ENCODE measurements at places on chromosomes 1 and 21.

- H3K27me3 ChIP-seq, result no peaks in the 10 kb centered on the region
- H3K36me3 ChIP-seq, result no peaks in the 10 kb centered on the region
- H3K27ac ChIP-seq, result no peak overlapping the region
- no peak for DNase-seq
Observed at GRCh38 chr1:6158181-6158580, 21.9 kb downstream of the CHD5 start.

GRCh38 chr1:30747033-30748008, 10.3 kb downstream of the LAPTM5 start:
- no peaks in the 10 kb centered on the region for H3K27me3 ChIP-seq
- peak overlapping the region; percentile 53 for H3K4me3 ChIP-seq
- DNase-seq, result no peak
- H3K36me3 ChIP-seq, result peaks cover 23% of the 10 kb centered on the region
- H3K4me1 ChIP-seq, result peaks cover 99% of the 10 kb centered on the region

GRCh38 chr1:67647036-67647798, 37.8 kb upstream of the GADD45A start:
- no peak overlapping the region for H3K4me3 ChIP-seq
- no peaks in the 10 kb centered on the region for H3K4me1 ChIP-seq
- DNase-seq, result no peak
- H3K27ac ChIP-seq, result no peak overlapping the region
- H3K27me3 ChIP-seq, result no peaks in the 10 kb centered on the region

DNA sequence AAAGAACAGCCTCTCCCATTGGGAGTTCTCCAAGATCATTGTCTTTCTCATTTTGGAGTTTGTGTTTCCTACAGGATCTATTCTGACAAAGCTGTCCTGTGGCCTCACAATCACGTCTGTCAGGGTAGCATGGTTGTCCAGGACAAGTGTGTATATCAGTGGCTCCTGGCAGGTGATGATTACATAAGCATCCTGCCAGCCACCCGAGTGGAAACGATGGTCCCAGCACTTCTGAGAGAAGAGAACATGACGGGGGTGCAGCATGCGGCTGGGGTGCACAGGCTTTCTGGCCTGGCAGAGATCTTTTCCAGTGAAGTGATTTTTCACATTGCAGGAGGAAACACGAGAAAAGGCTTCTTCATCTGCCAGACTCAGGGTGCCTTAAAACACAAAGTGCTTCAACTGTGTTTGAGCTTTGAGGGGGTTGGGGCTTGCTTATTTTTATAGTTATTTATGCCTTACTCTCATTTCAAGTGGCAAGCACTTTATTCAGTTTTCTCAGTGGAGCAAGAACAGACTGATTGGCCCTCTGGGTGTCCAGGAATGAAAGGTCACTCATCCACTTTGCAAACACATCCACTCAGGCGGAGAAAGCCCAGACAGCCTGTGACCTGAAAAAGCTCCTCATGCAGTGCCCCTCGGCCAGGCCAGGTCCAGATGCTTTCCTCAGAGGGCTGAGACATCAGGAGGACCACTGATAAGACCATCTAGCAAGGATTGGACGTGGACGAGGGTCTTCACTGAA, 186.0 kb downstream of the DUSP10 start:
- H3K4me3 ChIP-seq, result no peak overlapping the region
- no peaks in the 10 kb centered on the region for H3K27me3 ChIP-seq
- no peak overlapping the region for H3K27ac ChIP-seq
- no peaks in the 10 kb centered on the region for H3K36me3 ChIP-seq
- DNase-seq, result no peak

- DNase-seq, result no peak
- H3K4me3 ChIP-seq, result no peak overlapping the region
- no peaks in the 10 kb centered on the region for H3K27me3 ChIP-seq
- H3K27ac ChIP-seq, result no peak overlapping the region
- H3K4me1 ChIP-seq, result no peaks in the 10 kb centered on the region
Observed at GRCh38 chr1:178944729-178945128, 73.9 kb upstream of the ANGPTL1 start.

Data from CD8-positive, alpha-beta memory T cell (primary cell).